ENCODE measurements at places on chromosomes 6 and 20.

GRCh38 chr20:53937339-53937741, 133.1 kb downstream of the BCAS1 start:
- DNase-seq, result no peak

- DNase-seq, result no peak
Observed at GRCh38 chr6:152150196-152150595, 342.7 kb downstream of the ESR1 start.

DNA sequence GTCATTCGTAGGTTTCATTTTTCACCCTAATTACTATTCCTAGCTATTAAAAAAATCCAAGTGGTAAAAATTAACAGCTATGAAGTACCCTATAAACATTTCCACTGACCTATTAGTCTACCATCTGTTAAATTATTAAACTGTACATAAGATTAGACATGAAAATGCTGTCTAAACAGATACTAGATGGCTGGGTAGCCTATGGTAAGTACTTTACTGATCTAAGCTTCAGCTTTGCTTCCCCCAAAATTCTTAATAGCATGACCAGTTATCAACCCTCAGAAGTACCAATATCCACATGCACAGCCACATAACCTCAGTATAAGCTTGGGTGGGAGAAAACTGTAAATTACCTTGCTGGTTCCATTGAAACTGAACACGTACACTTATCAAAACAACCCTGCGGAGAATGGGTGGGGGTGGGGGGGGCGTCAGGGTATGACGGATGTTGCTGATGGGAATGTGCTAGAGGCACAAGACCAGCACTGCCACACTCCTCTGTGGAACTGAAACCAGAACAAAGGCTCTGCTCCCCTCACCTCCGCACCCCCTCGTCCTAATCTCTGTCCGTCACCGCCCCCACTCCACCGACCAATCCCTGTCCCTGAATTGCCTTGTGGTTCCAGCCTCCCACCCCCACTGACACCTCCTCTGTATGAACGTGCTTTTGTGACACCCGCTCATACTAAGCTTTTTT, 45.3 kb downstream of the B4GALT5 start:
- DNase-seq, result peak; percentile 59

GRCh38 chr6:27439371-27439770, 33.5 kb downstream of the ZNF184 start:
- no peak for DNase-seq

DNA sequence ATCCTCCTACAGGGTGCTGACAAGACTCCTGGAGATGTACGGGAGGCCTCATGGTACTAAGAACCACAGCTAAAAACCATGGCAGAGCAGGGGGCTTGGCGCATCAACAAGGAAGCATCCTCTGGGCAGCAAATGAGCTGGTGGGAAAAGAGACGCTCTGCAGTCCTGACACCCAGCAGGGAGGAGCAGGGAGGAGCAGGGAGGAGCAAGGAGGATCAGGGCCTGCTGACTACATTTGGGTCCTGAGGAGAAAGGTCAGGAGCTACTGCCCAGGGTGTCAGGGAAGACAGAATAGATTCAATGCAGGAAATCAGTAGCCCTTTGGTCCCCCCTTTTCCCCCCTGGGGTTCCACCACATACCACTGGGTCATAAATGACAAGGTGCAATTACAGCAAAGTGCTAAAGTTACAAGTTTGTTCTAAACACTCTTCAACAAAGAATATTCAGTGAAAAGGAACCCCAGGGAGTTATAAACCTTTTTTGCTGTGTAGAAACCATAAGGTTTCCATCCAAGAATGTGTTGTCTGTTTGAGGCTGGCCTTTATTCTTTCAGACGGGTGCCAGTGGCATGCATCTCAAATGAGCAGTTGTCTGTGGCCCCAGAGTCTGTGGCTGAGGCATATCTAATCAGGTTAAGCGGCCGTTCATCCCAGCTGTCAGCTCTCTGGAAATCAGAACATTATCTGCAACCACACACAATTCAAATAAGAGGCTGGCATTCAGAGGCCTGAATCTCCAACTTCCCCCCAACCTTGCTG, 325.0 kb downstream of the CDC5L start:
- DNase-seq, result no peak

- DNase-seq, result no peak
Observed at GRCh38 chr6:45757443-45758130, 258.1 kb downstream of the CLIC5 start.

DNA sequence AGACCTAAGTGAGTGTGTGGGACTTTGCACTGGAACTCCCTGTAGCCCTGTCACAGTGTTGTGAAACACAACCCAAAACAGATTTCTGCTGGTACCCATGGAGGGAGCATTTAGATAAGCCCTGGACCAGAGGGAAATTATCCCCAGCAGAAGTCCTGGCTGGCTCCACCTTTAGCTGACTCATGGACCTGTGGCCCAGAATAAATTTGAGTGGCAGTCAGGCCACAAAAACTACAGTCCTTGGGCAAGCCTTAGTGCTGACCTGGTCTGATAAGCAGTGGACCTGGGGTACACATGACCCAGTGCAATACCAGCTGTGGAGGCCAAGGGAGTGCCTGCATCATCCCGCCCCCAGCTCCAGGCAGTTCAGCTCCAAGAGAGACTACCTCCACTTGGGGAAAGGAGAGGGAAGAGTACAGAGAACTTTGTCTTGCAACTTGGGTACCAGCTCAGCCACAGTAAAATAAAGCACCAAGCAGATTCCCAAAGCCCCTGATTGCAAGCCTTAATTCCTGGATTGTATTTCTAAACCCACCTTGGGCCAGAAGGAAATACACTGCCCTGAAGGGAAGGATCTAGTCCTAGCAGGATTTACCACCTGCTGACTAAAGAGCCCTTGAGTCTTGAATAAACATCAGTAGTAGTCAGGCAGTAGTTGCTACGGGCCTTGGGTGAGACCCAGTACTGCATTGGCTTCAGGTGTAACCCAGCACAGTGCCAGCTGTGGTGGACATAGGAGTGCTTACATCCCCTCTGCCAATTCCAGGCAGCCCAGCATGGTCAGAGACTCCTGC, 140.4 kb upstream of the COL21A1 start:
- no peak for DNase-seq

- DNase-seq, result no peak
Observed at GRCh38 chr6:33610779-33611732, 10.1 kb upstream of the ITPR3 start.

- no peak for DNase-seq
Observed at GRCh38 chr20:2604506-2604835, 48.0 kb upstream of the NOP56 start.

DNA sequence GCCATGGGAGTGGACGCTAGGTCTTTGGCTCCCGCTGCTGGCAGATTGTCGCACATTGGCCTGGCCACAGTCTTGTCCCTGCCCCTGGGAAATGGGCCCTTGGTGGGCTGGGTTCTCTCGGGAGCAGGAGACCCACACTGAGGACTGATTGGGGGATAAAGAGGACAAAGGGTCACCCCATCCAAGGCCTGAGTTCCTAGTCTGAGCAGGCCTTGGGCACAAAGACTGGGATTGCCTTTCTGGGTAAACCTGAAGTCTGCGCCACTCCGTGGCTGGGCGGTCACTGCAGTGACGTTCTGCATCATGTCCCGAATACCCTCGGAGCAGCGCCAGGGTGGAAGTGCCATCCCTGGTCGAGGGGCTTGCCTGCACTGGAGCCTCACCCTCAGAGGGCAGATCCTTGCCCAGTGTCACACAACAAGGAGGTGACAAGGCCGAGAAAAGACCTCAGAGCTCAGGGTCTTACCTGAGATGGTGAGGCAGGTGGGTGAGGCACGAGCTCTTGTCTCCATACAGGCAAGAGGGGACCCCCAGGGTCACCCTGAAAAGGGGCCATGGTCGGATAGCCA, 36.1 kb upstream of the ZBP1 start:
- no peak for DNase-seq

- DNase-seq, result no peak
Observed at GRCh38 chr6:7813193-7813592, 87.3 kb downstream of the BMP6 start.

GRCh38 chr20:2302384-2303060, 6.7 kb downstream of the TGM3 start:
- DNase-seq, result no peak

DNA sequence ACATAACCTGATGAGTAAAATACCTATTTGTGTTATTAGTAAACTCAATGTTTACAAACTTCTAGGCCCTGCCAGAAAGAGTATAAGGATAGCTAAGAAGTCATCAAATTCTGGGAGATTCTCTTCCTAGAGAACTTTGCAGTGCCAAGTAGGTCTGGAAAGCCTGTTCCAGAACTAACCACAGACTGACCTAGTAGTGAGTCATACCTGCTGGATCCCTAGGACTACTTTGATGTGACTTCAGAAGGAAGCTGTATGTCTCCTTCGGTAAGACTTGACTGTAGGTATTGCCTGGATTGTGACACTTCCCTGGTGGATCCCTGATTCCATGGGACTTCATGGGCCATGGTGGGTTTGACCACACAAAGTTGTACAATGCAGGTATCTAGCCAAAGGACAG, 131.7 kb downstream of the DNAH8 start:
- DNase-seq, result no peak

GRCh38 chr20:2132461-2132901, 30.9 kb downstream of the STK35 start:
- no peak for DNase-seq

DNA sequence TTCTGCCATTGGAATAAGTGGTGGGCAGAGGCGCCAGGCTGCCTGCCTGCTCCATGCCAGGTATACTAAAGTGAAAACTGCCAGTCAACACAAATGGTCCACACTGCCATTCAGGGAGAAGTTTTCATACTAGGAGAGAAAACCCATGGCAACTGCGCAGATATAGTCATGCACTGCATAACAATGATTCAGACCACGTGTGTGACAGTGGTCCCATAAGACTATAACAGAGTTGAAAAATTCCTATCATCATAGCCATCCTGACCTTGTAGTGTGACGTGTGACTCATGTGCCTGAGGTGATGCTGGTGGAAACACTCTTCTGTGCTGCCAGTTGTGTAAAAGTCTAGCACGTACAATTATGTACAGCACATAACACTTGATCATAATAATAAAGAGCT, 25.1 kb downstream of the ZC3H12D start:
- DNase-seq, result no peak
